Right renal cortex interstitium (tissue), 3 donors: ENCODE measurements at places on chromosomes 4 and X. TPM values are rescaled to one million over a fixed set of nuclear protein-coding genes. Genes with fewer than 3 reads are reported as not detected.

DNA sequence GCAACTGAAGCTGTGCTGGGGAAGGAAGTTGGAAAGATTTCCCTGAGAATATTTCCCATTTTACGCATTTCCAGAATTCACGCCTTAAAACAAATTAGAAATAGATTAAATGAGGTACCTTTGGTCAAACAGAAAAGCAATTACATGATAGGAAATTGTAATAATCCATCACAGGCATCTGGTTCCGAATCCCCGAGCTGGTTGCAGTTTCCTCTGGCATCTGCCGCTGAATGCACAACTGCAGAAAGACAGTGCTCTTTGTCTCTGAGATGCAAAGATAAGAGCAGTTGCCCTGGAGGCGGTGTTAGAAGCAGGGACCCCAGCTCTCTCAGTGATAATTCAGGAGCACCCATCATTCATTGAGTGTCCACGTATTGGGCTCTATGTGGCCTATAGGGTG, 224.4 kb downstream of the LDB2 start:
- DNase-seq, result no peak

- peak; percentile 63 for DNase-seq
Measured at GRCh38 chrX:107205770-107206696, at the start of the genes DNAAF6 and NUP62CL. TSS of gene DNAAF6 (plus strand) at chrX:107206611. CDS start at chrX:107212876, 6,265 bp downstream. TSS of gene NUP62CL (minus strand) at chrX:107206433. CDS start at chrX:107175146, 31,287 bp downstream.

DNA sequence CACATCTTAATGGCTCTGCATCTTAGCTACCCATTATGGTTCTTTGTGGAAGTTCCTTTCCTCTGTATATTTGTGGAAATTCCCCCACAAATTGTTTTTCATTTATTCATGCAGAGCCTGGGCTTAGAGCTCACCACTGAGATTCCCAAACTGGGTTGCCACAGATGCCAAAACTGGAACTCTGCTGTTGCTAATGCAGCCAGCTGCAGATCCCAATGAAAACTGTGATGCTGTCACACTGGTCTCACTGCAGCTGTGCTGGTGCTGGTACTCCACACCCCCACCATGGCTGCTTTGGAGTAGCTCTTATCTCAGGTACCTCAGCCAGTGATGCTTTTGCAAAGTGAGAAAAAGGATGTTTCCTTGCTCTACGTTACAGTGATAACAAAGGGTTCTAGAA, 87.7 kb downstream of the DCK start:
- DNase-seq, result no peak

DNA sequence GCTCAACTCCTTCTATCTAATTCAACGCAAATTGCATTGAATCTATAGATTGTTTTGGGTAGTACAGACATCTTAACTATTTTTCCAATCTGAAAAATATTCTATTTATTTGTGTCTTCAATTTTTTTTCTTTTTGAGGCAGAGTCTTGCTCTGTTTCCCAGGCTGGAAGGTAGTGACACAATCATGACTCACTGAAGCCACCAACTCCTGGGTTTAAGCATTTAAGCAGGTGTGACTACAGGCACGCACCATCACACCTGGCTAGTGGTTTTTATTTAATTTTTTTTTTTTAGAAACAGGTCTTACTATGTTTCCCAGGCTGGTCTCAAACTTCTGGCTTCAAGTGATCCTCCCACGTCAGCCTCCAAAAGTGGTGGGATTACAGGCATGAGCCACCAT, 98.3 kb downstream of the GK start:
- DNase-seq, result no peak

GRCh38 chrX:137651647-137652046, 85.7 kb downstream of the ZIC3 start:
- DNase-seq, result no peak

- DNase-seq, result no peak
Measured at GRCh38 chr4:153210727-153211126, 6.5 kb downstream of the TRIM2 start.

CXorf38 gene
- 11.8 TPM for polyA plus RNA-seq

- no peak for DNase-seq
Measured at GRCh38 chr4:36256398-36256891, 12.1 kb upstream of the ARAP2 start.

DNA sequence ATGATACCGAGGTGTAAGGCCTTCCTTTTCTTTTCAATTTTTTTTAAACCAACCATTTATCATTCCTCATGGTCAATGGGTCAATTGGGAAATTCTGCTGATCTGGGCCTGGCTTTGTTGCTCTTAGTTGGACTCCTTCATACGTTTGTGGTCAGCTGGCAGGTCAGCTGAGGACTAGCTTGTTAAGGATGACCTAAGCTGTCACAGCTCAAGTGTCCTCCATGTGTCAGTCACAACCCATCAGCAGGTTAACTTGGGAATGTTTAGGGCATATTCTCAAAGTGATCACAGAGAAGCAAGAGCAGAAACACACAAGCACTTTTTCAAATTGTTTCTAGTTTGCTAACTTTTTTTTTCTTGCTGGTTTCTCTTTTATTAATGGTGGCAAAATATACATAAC, 117.4 kb upstream of the MAB21L2 start:
- no peak for DNase-seq

- DNase-seq, result no peak
Measured at GRCh38 chr4:123749383-123749782, 352.8 kb downstream of the SPRY1 start.
